ENCODE measurements at places on chromosomes 11 and 22.

DNA sequence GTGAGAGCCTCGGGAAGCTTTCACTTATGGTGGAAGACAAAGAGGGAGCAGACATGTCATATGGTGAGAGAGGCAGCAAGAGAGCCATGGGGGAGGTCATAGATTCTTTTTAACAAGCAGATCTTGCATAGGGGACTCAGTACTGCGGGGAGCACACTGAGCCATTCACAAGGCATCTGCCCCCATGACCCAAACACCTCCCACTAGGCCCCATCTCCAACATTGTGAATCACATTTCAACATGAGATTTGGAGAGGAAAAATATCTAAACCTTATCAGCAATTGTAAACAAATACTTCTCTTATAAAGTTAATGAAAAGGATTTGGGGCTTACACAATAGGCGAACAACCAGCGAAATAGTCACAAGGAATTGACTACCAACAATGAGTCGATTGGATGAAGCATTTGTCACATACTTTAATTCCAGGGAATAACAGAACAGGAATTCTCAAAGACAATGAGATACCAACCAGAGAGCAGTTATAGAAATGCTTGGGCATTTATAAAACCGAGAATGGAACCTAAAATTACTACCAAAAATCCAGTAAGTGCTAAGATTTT is 7.3 kb downstream of the DDI1 start:
- no peak for DNase-seq

DNA sequence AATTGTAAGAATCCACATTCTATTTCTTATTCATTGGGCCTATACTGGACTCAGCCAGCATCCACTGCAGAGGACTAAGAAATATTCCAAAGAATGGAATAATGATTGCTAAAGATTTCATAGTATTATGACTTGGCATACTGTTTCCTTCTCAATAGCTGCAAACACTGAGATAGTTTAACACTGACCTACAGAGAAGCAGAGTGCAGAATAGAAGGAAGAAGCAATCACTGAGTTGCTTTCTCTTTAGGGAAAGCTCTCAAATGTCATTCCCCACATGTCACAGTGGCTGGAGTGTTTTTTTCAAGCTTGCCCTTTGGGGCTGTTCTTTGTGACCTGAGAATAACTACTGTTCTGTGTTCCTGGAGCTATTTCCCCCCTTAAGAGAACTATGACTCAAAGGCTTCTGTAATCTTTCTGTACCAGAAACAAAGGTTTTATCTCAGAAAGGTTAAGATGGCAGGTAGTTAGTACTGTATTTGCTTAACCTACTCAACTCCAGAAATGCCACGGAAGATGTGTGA is 243.6 kb upstream of the LUZP2 start:
- no peak for DNase-seq

DNA sequence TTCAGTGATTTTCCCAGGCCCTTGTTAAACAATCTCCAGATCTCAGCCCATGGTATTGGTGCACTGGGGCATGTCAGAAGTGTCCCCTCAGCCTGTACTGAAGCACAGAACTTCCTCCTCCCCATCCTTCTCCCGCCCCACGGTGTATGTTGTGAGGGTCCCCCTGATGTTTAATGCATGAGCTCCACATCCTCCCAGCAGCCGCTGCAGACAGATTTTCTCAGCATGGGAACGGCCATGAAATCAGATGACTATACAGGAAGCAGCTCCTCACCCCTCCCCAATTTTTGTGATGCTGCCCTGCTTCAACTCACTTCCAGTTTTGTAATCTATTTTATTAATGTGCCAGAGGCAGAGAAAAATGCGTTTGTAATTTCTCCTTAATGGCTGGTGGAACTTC is 406.0 kb downstream of the MIAT start:
- DNase-seq, result no peak

- DNase-seq, result no peak
Observed at GRCh38 chr11:117189191-117189940, 9.8 kb upstream of the TAGLN start.

- no peak for DNase-seq
Observed at GRCh38 chr11:110962921-110963320, 250.7 kb upstream of the ARHGAP20 start.

DNA sequence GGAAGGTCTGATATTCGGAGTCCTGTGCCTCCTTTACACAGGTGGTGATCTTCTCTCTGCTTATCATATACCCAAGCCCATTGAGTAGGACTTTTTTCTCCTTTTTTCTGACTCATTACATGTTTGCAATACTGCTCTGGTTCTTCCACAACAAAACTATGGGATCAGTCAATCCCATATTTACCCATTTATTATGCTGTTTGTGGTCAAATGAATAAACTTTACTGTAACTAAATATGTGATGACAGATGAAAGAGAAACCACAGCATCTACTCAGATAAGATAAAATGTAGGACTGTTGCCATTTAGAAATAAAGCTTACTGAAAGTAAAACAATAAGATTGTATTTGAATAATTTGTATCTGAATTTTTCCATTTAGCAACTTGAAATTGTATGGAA is 958.7 kb upstream of the FAT3 start:
- no peak for DNase-seq

GRCh38 chr11:113131036-113131775 is 170.0 kb downstream of the NCAM1 start:
- DNase-seq, result no peak

- DNase-seq, result no peak
Observed at GRCh38 chr11:36361901-36362391, 65.9 kb downstream of the PRR5L start.

DNA sequence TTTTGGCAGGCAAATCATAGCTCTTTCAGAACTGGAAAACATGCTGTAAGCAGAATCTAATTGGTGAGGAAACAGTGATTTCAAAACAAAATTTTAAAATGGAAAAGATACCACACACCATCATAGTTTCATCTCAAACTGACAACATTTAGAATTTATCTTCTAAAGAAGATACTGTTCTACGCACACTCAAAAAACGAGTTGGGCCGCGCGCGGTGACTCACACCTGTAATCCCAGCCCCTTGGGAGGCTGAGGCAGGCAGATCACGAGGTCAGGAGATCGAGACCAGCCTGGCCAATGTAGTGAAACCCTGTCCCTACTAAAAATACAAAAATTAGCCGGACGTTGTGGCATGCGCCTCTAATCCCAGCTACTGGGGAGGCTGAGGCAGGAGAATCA is 44.2 kb upstream of the ADSL start:
- no peak for DNase-seq
